Ovary (tissue), 10 donors: ENCODE measurements at places on chromosomes 2 and 18. TPM values are rescaled to one million over a fixed set of nuclear protein-coding genes. Genes with fewer than 3 reads are reported as not detected.

DNA sequence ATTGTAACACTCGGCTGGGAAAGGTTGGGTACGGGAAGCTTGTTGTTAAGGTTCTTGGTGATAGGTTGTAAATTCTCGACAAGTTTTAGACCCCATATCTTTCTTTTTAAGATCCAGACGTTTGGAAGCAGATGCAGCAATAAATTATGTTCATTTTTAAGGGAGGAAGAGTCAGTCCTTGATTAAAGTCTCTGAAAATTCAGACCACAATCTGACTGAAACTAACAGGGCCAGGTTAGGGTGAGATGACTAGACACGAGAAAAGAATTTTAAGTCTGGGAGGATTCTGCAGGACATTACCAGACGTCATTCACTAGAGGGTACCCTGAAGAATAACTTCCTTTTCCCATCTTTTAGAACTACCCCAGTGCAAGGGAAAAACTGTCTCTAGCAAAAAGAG, 16.1 kb downstream of the WIPF1 start:
- H3K4me1 ChIP-seq = peaks cover 1% of the 10 kb centered on the region
- no peak for DNase-seq
- no peaks in the 10 kb centered on the region for H3K27me3 ChIP-seq
- no peak overlapping the region for H3K27ac ChIP-seq
- H3K4me3 ChIP-seq = no peak overlapping the region

DNA sequence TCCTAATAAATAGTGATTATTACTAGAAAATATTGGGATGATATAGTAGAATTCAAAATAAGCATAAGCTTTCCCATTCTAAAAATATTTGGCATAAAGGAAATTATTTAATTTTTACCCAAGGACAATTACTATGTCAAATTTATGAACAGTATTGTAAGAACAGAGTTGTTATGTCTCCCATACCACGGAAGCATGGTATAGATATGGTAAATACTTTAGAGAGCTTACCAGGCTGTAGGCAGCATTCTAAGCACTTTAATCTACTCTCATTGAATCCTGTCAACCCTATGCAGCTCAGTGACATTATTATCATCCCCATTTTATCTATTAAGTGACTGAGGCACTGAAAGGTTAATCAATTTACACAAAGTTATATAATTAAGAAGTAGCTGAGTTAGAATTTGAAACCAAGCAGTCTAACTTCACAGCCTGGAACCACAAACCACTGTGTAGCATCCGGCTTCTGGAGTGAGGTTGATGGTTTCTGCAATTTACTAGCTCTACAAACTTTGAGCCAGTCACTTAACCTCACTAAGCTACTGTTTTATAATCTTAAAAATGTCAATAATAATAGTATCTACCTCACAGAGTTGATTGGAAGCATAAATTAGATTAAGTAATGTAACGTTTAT, 323.7 kb downstream of the ARHGAP15 start:
- no peak overlapping the region for H3K27ac ChIP-seq
- no peaks in the 10 kb centered on the region for H3K36me3 ChIP-seq
- H3K4me1 ChIP-seq = no peaks in the 10 kb centered on the region
- no peak overlapping the region for H3K4me3 ChIP-seq

- H3K4me1 ChIP-seq = no peaks in the 10 kb centered on the region
- H3K36me3 ChIP-seq = no peaks in the 10 kb centered on the region
- no peak for DNase-seq
- H3K27me3 ChIP-seq = no peaks in the 10 kb centered on the region
- H3K27ac ChIP-seq = no peak overlapping the region
Observed at GRCh38 chr2:139354518-139354917, 574.3 kb upstream of the NXPH2 start.

- H3K27me3 ChIP-seq = no peaks in the 10 kb centered on the region
- H3K4me1 ChIP-seq = peaks cover 7% of the 10 kb centered on the region
- H3K27ac ChIP-seq = no peak overlapping the region
- peak; percentile 16 for DNase-seq
- H3K36me3 ChIP-seq = no peaks in the 10 kb centered on the region
Observed at GRCh38 chr18:59420244-59420643, 61.2 kb upstream of the LMAN1 start.

- H3K27me3 ChIP-seq = no peaks in the 10 kb centered on the region
- H3K4me1 ChIP-seq = peaks cover 9% of the 10 kb centered on the region
- H3K36me3 ChIP-seq = no peaks in the 10 kb centered on the region
- H3K4me3 ChIP-seq = no peak overlapping the region
Observed at GRCh38 chr2:152411154-152411553, 76.2 kb downstream of the FMNL2 start.

Gene INHBB
- total RNA-seq = 1.1 TPM
